Activated T-cell treated with anti-CD3 and anti-CD28 coated beads, Interleukin-2, amount 50 U/mL, for 24 hours (primary cell): ENCODE measurements at places on chromosomes 6 and 20.

GRCh38 chr6:124008988-124009765 is 205.5 kb downstream of the NKAIN2 start:
- no peak for DNase-seq

DNA sequence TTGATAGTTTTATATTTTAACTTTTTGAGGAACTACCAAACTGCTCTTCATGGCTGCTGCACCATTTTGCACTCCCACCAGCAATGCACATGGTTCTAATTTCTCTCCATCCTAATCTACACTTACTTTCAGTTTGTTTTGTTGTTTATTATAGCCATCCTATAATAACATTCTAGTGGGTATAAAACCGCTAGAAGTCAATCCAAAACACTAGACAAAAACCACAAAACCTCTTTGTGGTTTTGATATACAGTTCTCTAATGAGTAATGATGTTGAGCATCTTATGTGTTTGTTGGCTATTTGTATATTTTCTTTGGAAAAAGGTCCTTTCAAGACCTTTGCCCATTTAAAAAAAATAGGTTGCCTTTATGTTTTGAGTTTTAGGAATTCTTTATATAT is 5.6 kb downstream of the RPP21 start:
- DNase-seq, result no peak

- DNase-seq, result no peak
Observed at GRCh38 chr6:147285087-147285855, 81.1 kb downstream of the STXBP5 start.

DNA sequence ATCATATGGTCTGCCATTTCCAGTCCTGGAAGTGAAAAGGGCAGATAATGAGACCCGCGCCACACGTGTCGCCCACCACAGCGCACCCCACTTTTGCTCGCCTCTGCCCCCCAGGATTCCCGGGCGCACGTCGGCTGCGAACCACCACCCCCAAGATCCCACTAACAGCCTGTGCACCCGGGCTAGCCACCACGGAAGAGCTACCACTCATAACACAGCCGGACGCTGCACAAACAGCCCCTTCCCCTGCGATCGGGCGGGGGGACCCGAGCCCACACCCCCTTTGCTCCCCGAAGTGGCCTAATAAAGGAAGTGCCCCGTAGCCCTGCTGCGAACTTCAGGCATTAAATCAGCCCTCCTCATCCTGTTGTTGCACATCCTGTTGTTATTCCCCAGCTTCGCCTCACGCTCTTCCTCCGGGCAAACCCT is 506 bp downstream of the CITED2 start:
- DNase-seq, result no peak

- no peak for DNase-seq
Observed at GRCh38 chr20:33305589-33306057, 22.6 kb downstream of the BPIFB1 start.

DNA sequence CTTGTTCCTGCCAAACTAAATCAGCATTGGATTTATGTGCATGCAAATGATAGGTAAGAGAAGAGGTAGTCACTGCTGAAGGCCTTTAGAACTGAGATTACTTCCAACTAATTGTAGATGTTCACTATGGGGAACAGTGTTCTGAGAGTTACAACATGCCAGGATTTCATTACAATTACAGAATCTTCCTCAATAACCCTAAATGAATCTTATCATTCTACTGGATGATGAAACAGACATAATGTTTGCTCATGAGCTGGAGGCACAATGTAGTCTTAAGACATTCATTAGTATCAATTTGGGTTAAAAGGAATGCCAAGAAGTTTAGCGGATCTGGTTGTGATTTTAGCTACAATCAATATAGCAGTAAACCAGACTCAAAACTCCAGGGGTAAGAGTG is 248.9 kb upstream of the THEMIS start:
- DNase-seq, result no peak

DNA sequence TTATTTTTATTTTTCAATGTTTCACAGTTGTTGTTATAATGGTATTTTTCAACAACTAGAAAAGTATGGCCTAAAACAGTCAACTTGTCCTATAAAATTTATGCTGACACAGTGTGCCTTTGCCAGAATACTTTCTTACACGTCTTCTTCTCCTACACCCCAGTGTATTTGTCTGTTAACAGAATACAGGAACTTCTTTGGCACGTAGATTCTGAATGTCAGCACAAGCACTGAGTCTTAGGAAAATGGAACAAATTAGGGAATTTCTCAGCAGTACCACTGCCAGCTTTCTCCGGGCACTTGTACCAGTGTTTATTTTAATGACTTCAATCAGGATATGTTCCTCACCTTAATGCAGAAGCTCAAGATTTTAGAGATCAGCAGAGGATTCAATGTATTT is 26.7 kb upstream of the AKIRIN2 start:
- no peak for DNase-seq

DNA sequence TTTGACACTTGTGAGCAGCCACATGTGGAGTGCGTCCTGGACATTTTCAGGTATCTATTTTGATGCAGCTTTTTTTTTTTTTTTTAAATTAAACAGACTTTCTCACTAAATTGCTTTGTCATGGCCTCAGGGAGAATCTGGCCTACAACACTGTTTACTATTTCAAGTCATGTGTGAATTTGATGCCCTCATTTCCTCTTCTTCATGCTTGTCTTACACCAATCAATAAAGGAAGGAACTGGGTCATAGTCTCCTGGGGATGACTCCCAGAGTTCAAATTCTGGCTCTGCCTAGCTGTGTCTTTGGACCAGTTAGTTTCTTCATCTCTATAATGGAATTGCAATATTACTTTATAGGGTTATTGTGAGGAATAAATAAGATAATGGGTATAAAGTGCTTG is 554.1 kb downstream of the PRKN start:
- no peak for DNase-seq

- peak; percentile 62 for DNase-seq
Observed at GRCh38 chr20:41138475-41139226, 1.3 kb downstream of the PLCG1 start.

GRCh38 chr6:95978230-95978629 is 37.5 kb upstream of the FUT9 start:
- no peak for DNase-seq

DNA sequence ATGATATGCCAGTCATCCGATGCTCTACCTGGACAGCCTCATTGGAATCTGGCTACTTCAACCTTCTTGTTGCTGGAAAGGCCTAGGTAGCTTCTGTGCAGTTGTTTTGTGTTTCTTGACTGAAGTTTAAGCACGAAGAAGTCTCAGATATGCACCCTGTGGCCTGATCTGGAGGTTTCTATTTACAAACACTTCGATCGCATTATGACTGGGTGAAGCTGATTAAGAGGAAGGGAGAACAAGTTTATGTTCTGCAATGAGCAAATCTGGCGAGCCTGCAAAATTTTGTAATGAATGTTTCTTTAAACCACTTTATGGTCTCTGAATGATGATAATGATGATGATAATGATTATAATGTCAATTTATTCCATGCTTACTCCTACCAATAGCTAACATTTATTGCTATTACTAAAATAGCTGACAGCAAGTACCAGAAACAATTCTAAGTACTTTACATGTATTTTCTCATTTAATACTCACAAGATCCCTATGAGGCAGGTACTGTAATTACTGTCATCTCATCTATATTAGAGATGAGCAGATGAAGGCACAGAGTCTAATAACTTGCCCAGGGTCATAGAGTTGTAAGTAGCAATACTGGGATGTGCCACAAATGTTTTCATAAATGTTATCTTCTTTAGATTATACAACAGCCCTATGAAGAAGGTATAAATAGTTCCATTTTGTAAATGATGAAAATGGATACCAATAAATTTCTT is 126.1 kb upstream of the UST start:
- DNase-seq, result no peak

DNA sequence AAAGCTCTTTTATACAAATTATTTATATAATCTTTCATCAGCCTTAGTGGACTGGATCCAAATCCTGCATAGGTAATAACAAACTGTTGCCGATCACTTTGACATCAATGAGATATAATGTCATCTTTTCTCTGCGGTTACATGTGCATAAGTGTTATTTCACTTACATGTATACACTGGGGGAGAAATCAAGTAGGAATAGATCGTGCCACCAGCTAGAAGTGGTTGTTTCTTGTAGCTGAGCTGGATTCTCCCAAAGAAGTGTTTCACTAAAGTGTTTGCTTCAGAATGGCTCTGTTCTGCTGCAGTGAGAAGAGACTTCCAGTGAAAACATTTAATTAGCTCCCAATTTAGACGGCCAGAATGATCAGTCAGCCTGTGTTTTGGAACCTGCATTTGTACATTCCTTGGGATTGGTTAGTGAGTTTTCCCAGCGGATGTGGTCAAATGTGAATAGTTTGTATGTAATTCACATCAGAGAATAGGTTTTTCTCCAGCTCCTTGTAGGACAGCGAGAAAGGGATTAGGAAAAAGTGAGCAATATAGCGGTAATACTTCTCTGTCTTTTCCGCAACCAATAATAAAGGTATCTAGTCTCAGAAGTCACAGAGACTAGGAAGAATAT is 163.1 kb upstream of the CCN2 start:
- DNase-seq, result no peak

GRCh38 chr6:153735761-153736160 is 303.3 kb upstream of the OPRM1 start:
- no peak for DNase-seq

DNA sequence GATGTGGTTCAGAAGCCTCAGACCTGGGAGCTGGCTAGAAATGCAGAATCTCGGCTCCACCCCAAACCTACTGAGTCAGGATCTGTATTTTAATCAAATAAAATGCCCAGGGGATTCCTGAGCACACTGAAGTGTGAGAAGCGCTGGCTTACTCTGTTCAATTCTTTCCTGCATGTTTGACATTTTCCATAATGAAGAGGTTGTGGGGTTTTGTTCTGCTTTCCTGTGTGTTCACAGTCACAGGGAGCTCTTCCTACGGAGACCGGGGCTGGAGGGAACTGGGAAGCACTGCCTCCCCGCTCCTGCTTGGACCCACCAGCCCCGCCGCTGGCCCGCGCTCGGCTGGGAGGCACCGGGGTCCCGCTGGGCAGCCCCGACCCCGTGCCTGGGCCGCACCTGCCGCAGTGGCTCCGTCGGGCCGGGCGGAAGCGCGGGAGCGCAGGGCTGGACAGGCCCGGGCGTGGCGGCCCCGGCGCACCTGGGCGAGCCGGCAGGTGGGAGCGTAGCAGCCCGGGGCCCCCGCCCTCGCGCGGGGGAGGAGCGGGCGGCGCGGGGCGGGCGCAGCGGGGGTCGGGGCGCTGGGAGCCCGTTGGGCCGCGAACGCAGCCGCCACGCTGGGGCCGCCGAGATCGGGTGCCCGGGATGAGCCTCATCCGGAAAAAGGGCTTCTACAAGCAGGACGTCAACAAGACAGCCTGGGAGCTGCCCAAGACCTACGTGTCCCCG is at the start of gene MAPK13:
Gene MAPK13 (plus strand): TSS at position 573 of the 726 bp plus-strand sequence. CDS start 70 bp downstream, at position 643.
- peak; percentile 69 for DNase-seq

GRCh38 chr6:37588735-37589108 is 89.0 kb upstream of the CCDC167 start:
- DNase-seq, result no peak

GRCh38 chr6:87705070-87705691 is 3.1 kb upstream of the AKIRIN2 start:
- DNase-seq, result no peak

GRCh38 chr6:112030206-112030960 is 23.5 kb upstream of the CCN6 start:
- DNase-seq, result no peak

GRCh38 chr6:42315259-42315990 is 97.8 kb upstream of the MRPS10 start:
- no peak for DNase-seq

- DNase-seq, result no peak
Observed at GRCh38 chr6:20978151-20978614, 443.9 kb downstream of the CDKAL1 start.

DNA sequence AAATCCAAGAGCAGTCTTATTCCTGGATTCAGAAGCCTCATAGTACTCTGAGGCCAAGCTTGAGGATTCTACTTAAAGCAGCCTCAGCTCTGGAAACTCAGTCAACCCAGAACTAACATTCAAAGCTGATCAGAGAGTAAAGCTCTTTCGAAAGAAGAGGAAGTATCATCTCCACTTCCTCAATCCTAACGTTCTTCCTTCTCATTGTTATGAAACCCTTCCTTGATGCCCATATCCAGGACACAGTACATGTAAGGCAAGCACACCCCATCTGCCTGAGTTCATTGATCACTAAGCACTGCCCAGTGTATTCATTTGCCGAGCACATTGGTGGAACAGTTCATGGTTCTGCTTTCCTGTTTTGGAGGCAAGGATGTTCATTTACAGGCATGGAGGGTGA is at the start of gene IPCEF1:
Gene IPCEF1 (minus strand): TSS at position 114 of the 400 bp plus-strand sequence. CDS start 90,856 bp downstream, outside the sequence.
- no peak for DNase-seq

GRCh38 chr20:48585061-48585870 is 242.5 kb downstream of the PREX1 start:
- DNase-seq, result no peak

- no peak for DNase-seq
Observed at GRCh38 chr6:157579467-157580031, 198.6 kb downstream of the ZDHHC14 start.

DNA sequence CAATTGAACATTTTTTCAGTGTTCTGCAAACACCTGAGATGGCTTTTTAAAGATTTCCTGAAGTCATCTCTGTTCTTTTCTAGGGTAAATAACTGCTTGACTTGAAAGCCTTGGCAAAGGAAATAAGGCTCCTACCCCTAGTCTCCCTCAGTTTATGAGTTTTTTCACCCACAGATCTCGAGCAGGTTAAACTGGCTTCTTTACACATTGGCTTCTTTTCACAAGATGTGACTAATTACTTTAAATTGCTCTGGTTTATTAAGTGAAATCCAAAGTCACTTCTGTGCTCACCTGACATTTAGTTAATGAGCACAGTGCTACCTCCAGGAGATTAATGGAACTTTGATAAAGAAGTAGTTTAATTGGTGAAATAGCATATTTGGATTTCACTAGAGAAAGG is 33.2 kb downstream of the SOX4 start:
- DNase-seq, result no peak

DNA sequence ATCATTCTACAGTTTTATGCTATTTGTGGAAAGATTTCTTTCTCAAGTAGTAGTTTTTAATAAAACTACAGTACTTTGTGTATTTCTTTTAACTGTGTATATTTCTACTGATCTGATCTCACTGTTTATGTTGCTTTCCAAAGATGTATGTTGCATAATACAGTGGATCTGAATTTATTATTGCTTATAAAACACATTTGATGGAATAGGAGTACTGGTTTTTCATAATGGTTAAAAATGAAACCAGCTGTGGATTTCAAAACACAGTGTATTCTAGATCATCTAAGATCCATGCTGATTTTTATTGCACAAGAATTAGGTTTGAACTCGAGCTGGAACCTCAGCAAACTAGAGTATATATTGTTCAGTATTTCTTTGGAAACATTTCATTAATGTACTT is 8.0 kb downstream of the NKX2-4 start:
- no peak for DNase-seq

GRCh38 chr6:35177596-35177995 is 36.2 kb upstream of the SCUBE3 start:
- DNase-seq, result no peak

GRCh38 chr6:45772886-45773495 is 242.7 kb downstream of the CLIC5 start:
- no peak for DNase-seq
